ENCODE measurements at places on chromosomes 3 and 15.

- peak; percentile 84 for DNase-seq
Observed at GRCh38 chr3:52299879-52300611, 12.4 kb downstream of the GLYCTK start.

- DNase-seq, result no peak
Observed at GRCh38 chr3:9949115-9949514, 3.1 kb downstream of the PRRT3 start.

DNA sequence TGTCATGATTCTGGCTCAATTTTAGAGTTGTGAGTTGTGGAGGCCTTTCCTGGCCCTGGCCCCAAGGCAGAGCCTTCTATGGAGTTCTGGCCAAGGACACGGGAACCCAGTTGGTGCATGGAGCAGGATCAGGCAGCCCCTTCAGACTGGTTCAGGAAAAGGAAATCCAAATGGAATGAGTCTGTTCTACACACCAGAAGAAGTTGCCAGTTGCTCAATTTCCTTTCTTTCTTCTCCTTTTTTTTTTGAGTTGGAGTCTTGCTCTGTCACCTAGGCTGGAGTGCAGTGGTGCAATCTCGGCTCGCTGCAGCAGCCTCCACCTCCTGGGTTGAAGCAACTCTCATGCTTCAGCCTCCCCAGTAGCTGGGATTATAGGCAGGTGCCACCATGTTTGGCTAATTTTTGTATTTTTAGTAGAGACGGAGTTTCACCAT is 28.9 kb upstream of the BHLHE40 start:
- DNase-seq, result peak; percentile 11

- no peak for DNase-seq
Observed at GRCh38 chr15:54810496-54810895, 386.2 kb downstream of the RSL24D1 start.
